ENCODE measurements at places on chromosomes 1 and 21. TPM values are rescaled to one million over a fixed set of nuclear protein-coding genes. Genes with fewer than 3 reads are reported as not detected.

RCC1 gene
- 2.3 TPM for polyA plus RNA-seq

HSD3B2 gene
- polyA plus RNA-seq: not detected

TMEM234 gene
- polyA plus RNA-seq: 7.8 TPM

SRM gene
- polyA plus RNA-seq: 25.3 TPM

ANXA9 gene
- polyA plus RNA-seq: not detected
